ENCODE measurements at places on chromosomes 4 and X.

- peak; percentile 46 for DNase-seq
Observed at GRCh38 chrX:47093248-47093647, 15.0 kb downstream of the RGN start.

GRCh38 chr4:6785572-6785925, 3.0 kb downstream of the KIAA0232 start:
- DNase-seq: no peak

DNA sequence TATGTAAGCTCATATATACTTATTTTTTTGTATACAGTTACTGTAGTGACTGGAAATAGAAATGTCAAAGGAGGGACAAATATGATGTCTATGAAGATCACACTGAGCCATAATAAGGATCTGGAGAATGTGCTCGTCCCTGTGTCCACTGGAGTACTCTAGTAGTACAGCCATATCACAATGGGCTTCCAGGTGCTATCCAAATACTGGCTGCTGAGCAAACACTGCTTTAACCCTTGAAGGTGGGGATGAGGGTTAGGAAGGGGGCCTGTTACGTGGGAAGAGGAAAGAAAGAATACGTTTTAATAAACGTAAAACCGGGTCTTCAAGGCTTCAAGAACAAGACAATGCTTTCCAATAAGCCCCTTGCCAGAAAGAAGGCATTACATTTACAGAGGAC, 29.8 kb upstream of the TMEM150C start:
- DNase-seq: no peak

- DNase-seq: no peak
Observed at GRCh38 chr4:70713453-70714078, 8.2 kb upstream of the RUFY3 start.
